ENCODE measurements at places on chromosomes 3 and 15.

- no peak for DNase-seq
Observed at GRCh38 chr15:76898102-76898501, 7.0 kb downstream of the SCAPER start.

- DNase-seq = no peak
Observed at GRCh38 chr3:46462111-46462510, 2.6 kb downstream of the LTF start.

DNA sequence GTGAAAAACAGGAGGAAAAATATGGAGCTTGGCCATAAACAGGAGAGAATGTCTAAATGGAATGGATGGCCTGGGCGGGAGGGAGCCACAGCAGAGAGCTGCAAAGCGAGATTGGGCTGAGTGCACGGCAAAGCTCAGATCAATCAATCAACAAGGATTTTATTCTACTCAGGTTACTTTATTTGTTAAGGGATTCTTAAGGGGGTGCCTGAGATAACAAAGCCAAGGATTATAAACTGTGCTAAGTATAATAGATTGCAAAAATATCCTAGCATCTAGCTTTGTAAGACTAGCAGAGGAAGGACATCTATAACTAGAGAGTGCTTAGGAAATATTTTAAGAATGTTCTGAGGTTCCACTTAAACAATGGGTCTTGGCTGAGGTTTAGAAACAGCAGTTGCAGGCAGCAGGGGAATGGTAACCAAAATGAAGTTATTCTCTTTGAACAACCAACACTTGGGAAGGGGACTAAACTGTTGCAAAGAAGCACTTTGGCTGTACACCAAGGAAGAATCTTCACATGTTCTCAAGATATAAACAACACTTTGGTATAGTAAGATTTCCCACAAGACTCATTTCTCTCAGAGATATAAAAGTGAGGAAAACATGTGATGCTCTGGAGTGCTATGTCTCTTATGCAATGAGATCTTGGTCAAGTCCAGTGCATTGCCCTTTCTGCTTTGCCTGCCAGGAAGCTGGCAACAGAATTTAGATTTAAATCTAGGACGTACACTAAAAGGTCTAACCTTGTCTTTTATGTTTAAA, 35.5 kb downstream of the TMEM212 start:
- peak; percentile 10 for DNase-seq

- peak; percentile 98 for DNase-seq
Observed at GRCh38 chr3:16484216-16484615, 29.3 kb downstream of the RFTN1 start.

GRCh38 chr15:76982756-76983155, 12.2 kb upstream of the PSTPIP1 start:
- DNase-seq = no peak

GRCh38 chr3:73433687-73434086, 191.1 kb downstream of the PDZRN3 start:
- DNase-seq = no peak

DNA sequence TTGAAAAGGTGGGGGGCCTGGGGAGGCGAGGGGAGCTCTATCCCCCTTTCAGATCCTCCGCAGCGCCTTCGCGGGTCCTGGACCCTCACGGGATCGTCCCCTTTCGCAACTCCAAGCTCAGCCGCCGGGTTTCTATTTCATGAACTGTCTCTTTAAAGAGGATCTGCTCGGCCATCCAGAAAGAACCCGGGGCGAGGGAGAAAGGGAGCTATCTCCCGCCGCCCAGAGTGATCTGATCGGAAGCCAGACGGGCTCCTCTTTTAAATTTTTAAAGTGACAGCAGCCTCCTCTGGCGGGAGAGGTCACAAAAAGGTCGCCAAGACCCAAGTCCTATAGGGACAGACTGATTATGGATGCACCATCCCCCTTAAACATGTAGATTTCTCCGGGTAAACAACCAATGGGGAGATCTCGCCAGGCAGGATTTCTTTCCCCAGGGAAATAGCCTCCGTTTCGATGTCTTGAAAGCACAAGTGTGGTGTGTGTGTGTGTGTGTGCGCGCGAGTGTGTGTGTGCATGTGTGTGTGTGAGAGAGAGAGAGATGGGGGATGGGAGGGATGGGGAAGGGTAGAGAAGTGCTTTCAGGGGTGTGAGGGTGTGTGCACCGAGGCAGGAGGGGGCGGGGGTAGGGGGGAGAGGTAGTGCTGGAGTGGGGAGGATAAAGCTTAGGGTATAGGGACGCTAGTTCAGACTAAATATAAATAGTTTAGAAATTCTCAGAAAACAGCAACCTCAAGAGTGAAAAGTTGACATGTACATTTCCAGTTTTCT, 516.1 kb downstream of the MECOM start:
- no peak for DNase-seq

GRCh38 chr3:193795062-193795690, 202.2 kb downstream of the OPA1 start:
- DNase-seq = no peak

GRCh38 chr3:151232991-151233390, 30.0 kb upstream of the GPR171 start:
- no peak for DNase-seq

DNA sequence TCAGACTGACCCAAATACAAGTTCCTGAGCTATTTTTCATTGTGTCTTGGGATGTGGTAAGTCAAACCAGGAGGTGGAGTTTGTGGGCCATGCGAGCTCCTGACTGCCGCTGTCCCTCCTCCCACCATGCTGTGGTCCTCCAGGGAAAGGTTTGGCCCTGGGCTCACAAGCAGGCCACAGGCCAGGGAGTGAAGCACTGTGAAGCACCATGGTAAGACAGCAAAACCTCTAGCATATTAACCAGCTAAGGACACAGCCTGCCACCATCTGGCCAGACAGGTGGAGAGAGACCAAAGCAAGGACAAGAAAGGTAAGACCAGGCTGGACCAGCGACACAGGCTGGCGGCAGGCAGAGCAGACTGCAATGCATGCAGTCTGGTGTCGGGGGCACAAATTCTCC, 15.3 kb downstream of the RAB43 start:
- DNase-seq = no peak

DNA sequence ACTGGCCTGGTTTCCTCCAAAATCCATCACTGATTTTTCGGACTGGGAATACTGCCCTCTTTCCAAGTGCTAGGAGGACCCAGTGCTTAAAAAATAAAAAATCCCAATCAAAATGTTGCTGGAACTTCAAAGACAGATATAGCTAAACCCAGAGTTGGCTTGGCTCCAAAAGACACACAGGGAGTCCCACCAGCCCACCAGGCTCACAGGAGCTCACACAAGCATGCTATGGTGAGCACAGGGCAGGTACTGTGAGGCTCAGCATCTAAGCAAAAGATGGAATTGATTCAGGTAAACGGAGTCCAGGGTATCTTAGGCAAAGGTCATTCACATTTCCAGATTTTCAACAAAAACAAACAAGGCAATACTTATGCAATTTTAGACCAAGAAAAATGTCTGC, 3.7 kb downstream of the TRANK1 start:
- no peak for DNase-seq

DNA sequence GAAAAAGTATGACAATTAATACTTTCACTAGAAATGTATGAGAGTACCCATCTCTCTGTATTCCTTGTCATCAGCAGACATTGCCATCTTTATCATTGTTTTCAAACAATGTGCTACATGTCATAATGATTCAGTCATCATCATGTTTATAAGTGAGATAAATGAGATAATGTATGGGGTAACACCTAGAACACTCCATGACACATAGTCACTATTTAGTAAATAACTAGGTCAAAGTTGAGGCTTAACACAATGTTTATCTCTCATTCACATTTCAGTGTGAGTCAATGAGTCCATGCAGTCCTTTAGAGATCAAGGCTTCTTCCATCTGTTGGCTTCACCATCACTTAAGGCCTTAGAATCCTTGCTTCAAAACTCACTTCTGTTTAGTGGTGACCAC, 70.0 kb downstream of the NLGN1 start:
- DNase-seq = no peak

DNA sequence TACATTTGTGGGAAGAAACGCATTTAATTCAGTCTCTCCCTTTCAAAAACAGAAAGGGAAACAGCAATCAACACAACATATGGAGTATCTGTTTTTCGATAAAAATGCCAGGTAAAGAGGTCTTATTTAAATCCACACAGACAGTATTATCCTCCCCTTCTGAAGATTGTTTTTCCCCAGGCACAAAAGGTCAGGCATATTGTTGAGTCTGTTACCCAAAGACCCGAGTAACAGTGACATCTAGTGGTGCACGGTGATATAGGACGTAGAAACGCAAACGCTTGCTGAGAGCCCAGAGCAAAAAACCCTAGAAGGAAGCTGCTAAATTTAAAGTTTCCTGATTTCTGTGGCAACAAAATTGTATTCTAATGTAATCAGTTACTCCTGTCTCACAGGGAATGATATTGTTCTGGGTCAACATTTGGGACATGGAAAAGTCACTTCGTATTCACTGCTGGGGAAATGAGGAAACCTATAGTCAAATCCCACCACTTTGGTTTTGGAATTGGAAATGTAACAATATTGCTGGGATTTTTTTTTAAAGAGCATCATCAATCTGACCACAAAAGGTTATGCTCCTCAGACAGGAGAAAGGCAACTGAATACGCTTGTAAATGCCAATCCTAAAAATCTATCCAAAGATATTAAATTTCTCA, 312.7 kb upstream of the CCDC54 start:
- DNase-seq = peak; percentile 43

DNA sequence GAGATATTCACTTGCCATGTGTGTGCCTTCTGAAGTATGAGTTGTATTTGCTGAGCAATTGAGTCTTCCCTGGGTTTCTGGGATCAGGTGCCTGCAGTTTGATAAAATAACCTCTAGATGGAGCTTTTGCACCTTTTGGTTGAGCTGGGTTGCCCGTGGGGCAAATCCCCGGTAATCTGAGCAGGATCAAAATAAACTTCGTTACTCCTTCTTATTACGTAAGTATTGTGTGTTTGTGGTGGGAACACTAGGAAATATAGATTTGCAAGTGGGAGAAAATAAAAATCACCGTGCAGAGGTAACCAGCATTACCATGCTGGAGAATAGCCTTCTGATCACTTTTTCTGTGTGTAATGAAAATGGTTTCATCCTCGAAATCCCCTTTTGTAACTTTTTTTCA, 277.4 kb upstream of the NR2E3 start:
- no peak for DNase-seq

DNA sequence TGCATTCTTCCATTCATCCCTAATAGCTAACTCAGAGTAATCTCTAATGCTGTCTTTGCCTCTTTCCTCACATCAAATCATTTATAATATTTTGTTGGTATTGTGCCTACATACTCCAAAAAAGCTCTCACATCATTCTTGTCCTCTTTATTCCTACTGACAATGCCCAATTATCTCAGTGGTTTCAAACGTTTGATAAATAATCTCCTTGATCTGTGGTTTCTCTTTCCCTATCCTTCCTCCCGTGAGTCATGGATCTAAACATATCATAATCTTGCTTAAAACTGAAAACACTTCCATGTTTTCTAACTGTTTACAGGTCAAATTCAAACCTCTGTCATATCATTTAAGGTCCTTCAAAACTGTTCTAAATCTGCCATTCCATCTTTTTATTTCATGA, 115.1 kb downstream of the CNTN6 start:
- no peak for DNase-seq

GRCh38 chr3:94249491-94250079, 186.7 kb downstream of the NSUN3 start:
- peak; percentile 30 for DNase-seq

DNA sequence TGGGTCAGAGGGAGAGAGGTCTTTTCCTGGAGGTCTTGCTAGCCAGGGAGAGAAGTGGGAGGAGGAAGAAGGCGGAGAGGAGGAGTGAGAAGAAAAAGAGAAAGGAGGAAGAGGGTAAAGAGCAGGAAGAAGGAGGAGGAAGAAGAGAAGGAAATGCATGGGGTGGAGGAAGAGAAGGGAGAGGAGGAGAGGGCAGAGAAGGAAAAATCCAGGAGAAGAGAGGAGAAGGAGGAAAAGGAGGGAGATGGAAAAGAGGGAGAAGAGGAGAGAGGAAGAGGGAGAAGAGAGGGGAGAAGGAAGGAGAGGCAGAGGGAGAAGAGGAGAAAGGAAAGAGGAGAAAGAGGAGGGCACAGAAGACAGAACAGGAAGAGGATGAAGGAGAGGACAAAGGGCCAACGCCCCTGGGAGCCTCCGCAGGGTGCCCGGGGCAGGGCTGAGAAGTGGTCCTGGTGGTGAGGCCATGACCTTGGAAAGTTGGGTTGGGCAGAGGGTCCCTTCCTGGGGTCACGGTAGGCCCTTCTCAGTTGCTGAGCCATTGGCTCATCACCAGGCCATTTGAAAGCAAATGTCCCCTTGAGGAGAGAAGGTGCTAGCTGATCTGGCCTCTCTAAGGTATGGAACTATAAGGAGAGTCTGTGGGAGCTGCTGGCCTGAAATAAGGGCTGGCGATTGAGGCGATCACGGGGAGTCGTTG, 1.2 kb upstream of the SEMA3F start:
- no peak for DNase-seq

- no peak for DNase-seq
Observed at GRCh38 chr3:55658690-55659562, 171.8 kb upstream of the WNT5A start.

DNA sequence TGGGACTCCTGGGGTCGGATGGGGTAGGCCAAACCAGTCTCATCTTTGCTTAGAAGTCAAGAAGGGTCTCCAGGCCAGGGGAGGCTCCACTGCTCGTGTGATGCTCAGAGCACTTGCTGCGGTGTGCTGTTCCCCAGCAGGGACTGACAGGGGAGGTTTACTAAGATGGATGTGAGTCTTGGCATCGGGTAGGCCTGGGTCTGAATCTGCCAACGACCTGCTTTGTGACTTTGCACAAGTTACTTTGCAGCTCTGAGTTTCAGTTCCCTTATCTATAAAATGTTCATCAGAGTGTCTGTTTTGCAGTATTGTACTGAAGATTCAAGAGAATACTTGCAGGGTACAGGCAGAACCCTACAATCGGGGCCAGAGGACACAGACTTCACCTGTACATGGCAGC, 17.3 kb upstream of the CDCP1 start:
- DNase-seq = no peak

DNA sequence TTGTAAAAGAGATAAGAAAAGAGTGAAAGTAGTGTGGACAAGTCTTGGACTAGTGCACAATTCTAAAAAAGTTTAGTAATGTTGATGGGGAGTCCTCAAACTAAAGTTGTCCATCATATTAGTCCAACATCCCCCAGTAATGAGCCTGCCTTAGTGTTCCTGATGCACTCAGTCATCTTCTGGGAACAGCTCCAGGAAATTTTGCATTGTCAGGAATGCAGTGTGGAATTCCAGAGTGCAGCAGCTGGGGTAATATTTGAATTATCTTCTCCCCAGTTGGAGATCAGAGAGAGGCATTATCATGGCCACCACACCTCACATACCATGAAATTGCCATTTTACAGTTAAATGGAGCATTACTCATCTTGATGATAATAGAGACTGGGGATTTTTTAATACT, 528.8 kb upstream of the NAALADL2 start:
- DNase-seq = peak; percentile 51

- DNase-seq = no peak
Observed at GRCh38 chr3:8872261-8872660, 91.0 kb downstream of the RAD18 start.

GRCh38 chr3:171453180-171453886, 6.9 kb downstream of the TNIK start:
- no peak for DNase-seq

GRCh38 chr3:155664925-155665695, 79.8 kb downstream of the PLCH1 start:
- DNase-seq = peak; percentile 44

Data from AG04450 (cell line).